Hematopoietic multipotent progenitor cell treated with erythropoietin and hydrocortisone succinate and interleukin-3 and kit ligand, for 6 days (in vitro differentiated cells): ENCODE measurements at places on chromosomes 12 and 14.

DNA sequence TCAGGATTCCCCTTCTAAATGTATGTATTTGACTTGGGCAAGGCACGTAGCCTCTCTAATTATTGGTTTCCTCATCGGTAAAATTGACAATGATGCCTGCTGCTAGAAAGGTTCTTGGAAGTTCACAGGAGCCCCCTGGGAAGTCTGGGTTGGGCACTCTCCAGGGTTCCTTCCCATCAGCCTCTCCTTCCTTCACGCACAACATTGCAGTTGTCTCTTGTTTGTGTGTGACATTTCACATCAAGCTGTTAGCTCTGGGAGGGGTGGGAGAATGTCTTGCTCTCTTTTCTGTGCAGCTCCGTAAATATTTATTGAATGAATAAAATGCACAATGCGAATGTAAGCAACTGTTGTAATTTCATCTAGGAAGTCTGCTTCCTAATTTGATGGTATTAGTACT lies 153.2 kb upstream of the PRICKLE1 start:
- DNase-seq: no peak

DNA sequence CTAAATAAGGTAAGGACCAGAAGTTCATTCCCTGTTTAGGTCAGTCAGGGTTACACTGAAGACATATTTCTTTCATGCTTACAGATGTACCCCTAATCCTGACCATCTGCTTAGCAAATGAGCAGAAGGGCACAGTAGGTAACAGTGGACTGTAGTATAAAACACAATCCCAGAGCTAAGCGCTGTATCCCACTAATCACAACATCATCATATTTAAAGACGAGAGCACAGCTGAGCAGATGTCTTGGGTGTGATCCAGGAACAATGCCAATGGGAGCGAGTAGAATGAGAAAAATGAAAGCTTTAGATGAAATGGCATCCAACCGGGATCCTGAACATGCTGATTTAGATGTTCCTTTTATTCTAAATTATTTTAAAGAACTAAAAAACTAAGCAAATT lies 213.4 kb downstream of the CCER1 start:
- DNase-seq: no peak

- no peak for DNase-seq
Observed at GRCh38 chr14:79991866-79992265, 219.4 kb downstream of the DIO2 start.

- no peak for DNase-seq
Observed at GRCh38 chr12:22881878-22882385, 257.0 kb downstream of the ETNK1 start.

- no peak for DNase-seq
Observed at GRCh38 chr14:61547186-61548069, 147.9 kb upstream of the HIF1A start.

GRCh38 chr12:131921866-131922769 lies 7.0 kb upstream of the PUS1 start:
- no peak for DNase-seq

GRCh38 chr12:123934829-123935228 lies 37.8 kb downstream of the CCDC92 start:
- no peak for DNase-seq

DNA sequence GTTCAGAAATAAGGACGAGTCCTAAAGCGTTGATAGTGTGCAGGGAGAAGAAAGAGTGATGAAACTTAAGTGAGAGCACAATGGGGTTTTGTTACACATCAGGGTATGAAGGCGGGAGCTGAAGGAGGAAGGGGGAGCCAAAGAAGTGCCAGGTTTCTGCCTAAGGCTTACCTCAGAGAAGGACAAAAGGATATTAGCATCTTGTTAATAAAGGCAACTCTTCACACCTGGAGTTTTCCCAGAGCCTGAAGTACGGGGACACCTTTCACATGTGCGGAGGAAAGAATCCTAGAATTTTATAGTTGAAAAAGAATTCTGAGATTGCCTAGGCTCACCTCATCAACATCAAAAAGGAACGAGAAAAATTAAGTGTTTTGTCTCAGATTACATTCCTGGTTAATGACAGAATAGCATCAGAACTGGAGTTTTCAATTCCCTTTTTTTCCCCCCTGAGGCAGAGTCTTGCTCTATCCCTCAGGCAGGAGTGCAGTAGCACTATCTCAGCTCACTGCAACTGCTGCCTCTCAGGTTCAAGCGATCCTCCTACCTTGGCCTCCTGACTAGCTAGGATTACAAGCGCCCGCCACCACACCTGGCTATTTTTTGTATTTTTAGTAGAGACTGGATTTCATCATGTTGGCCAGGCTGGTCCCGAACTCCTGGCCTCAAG lies 2.2 kb upstream of the SAV1 start:
- no peak for DNase-seq

- DNase-seq: no peak
Observed at GRCh38 chr14:94213021-94213420, 38.9 kb downstream of the PPP4R4 start.

- no peak for DNase-seq
Observed at GRCh38 chr14:85400678-85401077, 129.3 kb upstream of the FLRT2 start.

- peak; percentile 48 for DNase-seq
Observed at GRCh38 chr12:57240066-57240921, 10.7 kb downstream of the STAC3 start.

- DNase-seq: peak; percentile 40
Observed at GRCh38 chr12:57935331-57935730, 6.0 kb upstream of the ATP23 start.
